T-helper 2 cell (primary cell): ENCODE measurements at places on chromosomes 4 and X.

DNA sequence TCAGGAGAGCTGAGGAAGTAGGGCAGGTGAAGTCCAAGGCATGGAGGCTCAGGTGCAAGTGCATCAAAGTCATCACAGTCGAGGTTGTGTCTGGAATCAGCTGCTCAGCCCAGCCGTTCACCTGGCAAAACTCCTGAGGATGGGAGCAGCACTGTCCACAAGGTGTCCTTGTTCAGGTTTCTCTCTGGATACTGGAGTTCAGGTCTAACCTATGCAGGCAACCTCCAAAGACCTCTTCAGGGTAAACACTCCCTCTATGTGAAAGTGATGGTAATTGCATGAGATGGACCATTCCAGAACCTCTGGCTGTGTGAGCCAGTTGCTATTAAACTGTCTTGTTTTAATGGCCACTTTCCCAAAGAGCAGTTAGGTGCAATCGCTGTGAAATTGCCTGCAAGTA, 120.2 kb upstream of the PSAPL1 start:
- no peak for DNase-seq

GRCh38 chr4:24196785-24197184, 306.9 kb upstream of the PPARGC1A start:
- no peak for DNase-seq

- DNase-seq = no peak
These were observed 15.4 kb downstream of the STOX2 start for GRCh38 chr4:183920512-183920911.

- DNase-seq = no peak
These were observed 515.4 kb upstream of the ATOH1 start for GRCh38 chr4:93313197-93313596.

GRCh38 chrX:134571796-134572195, 86.5 kb downstream of the PLAC1 start:
- DNase-seq = no peak

GRCh38 chr4:152708796-152709195, 29.0 kb upstream of the TMEM154 start:
- DNase-seq = no peak

- no peak for DNase-seq
These were observed 1598.0 kb upstream of the AGA start for GRCh38 chr4:179040259-179040658.
